ENCODE measurements at places on chromosomes 7 and 10. TPM values are rescaled to one million over a fixed set of nuclear protein-coding genes. Genes with fewer than 3 reads are reported as not detected.

Gene A1CF
- polyA plus RNA-seq = not detected

Gene PNLIPRP2
- polyA plus RNA-seq = not detected

DNA sequence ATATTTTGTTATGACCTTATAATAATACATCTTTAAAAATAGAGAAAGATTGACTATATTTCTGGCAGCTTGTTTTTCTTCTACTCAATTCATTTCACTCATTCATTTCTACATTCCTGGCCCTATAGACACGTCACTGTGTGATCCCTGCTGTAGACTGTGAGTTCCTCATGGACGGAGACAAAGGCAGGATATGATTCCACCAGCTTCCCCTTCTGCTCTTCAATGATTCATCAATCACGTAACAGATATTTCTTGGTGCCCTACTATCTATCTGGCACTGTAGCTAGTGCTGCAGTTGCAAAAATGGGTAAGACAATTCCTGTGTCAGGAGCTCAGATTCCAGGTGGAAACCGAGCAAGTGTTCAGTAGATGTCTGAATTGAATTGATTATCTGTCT is 415.0 kb downstream of the SFMBT2 start:
- DNase-seq = no peak

- DNase-seq = no peak
Observed at GRCh38 chr7:126440542-126440941, 812.2 kb downstream of the GRM8 start.

GRCh38 chr7:35011085-35011484 is 26.2 kb downstream of the DPY19L1 start:
- DNase-seq = no peak

- no peak for DNase-seq
Observed at GRCh38 chr10:44971935-44972757, 6.5 kb downstream of the DEPP1 start.

- DNase-seq = no peak
Observed at GRCh38 chr10:113310347-113310746, 242.5 kb upstream of the HABP2 start.

DNA sequence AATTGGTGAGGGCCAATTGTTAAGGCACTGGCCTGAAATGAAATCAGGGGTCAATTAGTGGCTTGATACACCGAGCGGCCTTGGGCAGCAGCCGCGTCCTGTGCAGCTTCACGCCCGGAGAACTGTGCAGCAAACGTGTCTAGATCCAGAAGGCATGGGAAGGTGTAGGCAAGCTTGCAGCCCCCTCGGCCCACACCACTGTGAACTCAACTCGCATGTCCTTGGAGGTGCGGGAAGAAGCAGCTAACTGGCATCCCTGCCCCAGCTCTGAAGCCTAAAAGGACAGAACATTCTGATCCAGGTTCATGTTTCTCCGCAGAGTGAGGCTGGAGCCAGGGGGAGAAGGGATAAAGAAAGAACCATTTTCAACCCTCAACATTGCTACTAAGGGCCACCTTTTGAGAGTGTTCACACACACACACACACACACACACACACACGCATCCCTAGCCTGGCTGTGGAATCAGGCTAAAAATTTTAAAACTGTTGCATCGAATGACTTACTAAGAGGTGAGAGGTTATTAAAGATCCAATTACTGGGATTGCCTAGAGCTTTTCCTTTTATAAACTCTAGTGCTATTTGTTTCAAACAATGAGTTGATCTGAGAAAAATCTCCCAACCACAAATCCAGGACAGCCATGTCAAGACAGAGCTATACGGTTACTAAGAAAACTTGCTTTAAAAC is 104.0 kb downstream of the PARP12 start:
- no peak for DNase-seq

DNA sequence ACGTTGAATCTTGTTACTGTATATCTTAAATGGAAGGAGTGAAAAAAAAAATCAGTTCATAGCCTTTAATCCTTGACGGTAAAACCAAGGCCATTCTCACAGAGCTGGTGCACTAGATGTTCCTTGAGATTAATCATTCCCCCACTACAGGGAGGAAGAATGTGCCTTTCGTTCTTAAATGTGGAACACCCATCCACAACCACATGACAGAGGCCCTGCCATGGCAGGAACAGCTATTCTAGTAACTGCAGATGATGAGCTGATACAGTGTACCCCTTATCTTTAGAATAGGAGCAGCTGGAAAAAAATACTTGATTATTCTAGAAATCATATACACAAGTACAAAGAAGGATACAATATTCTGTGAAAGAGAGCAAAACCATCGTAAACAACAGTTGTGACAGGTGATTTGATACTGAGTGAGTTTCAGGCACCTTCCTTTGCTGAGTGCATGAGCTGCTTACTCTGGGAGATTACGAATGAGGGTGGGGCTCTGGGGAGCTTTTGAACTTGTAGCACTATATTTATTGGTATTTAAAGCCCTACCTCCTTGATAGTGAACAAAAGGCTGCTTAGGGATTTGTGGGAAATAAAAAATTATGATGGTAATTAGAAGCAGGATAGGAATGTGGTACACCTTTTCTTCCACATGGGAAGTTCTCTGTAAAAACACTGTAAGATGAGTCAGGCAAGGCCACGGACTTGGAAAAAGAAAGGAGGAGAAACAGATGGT is 244.4 kb upstream of the SLC26A5 start:
- no peak for DNase-seq
